Effector memory CD8-positive, alpha-beta T cell (primary cell): ENCODE measurements at places on chromosomes 6 and 20.

GRCh38 chr20:2101057-2101864 is at the start of gene STK35:
TSS of gene STK35 (plus strand) at chr20:2101827. CDS start at chr20:2101882, 55 bp downstream.
- no peak for DNase-seq

DNA sequence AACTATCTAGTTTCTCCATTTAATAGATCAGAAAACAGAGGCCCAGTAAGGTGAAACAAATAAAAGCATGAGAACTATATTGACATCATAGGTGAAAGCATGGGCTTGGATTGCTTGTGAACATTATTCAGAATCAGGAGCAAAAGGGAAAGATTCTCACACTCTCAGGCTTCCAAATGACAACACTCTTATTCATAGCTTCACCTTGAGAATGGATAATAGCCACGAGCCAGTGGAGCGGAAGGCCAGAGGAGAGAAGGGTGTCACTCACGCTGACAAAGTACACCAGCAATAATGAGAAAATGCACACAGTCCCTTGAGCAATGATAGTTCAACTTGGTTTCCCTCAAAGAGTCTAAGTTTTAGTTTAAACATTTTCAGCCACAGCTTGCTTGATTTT is 339.0 kb downstream of the TPBG start:
- DNase-seq: no peak

GRCh38 chr6:132411296-132411695 is 10.0 kb upstream of the MOXD1 start:
- DNase-seq: no peak

DNA sequence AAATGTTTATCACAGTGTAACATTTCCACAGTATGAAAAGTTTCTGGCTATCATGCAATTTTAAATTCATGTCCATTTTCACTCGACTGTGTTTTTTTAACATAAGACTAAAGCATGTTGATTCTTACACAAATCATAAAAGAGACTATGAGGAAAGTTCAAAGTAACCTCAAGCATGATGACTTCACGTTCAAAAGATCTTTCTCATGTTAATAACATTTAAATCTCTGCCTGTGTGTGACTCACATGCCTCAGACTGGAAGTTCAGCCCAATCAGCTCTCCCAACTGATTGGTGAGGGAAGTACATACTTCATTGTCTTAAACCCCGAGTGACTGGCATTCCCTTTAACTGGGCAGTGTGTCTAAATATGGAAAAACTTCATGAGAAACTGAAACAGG is 37.4 kb downstream of the ATXN1 start:
- DNase-seq: no peak

- DNase-seq: no peak
Measured at GRCh38 chr6:147081076-147081609, 123.1 kb upstream of the STXBP5 start.

- no peak for DNase-seq
Measured at GRCh38 chr6:15481390-15482291, 181.2 kb downstream of the DTNBP1 start.

DNA sequence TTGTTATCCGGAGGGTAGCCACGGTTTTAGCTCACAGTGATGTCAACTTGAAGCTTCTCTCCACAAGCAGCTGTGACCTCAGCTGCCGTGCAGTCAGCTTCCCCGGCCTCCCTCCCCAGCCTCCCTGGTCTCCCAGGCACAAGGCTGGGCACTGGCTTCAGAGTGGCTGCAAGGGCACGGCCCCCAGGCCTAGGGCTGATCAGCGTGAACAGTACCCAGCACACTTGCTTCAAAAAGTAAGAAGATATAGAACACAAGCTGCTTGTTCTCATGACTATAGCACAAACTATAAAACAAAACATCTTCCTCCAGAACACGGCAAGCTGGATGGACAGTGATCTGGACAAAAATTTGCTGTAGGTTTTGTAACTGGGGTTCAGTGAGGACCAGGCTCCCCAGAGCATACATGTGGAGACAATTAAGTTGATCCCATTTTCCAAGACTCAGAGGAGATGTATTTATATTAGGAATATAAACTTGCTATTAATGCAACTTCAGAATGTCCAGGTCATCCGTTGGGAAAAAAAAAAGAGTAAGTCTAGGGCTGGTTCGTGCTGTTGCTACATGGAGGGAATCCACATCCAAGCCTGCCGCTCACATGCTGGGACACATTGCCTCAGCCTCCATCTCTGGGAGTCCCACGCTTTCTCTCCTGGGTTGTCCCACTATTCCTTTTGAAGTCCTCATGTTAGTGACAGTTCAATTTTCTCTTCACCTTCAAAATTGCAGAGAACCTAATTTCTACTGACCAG is 199.4 kb upstream of the THBS2 start:
- DNase-seq: no peak

- DNase-seq: no peak
Measured at GRCh38 chr20:881051-881782, 34.9 kb downstream of the ANGPT4 start.

DNA sequence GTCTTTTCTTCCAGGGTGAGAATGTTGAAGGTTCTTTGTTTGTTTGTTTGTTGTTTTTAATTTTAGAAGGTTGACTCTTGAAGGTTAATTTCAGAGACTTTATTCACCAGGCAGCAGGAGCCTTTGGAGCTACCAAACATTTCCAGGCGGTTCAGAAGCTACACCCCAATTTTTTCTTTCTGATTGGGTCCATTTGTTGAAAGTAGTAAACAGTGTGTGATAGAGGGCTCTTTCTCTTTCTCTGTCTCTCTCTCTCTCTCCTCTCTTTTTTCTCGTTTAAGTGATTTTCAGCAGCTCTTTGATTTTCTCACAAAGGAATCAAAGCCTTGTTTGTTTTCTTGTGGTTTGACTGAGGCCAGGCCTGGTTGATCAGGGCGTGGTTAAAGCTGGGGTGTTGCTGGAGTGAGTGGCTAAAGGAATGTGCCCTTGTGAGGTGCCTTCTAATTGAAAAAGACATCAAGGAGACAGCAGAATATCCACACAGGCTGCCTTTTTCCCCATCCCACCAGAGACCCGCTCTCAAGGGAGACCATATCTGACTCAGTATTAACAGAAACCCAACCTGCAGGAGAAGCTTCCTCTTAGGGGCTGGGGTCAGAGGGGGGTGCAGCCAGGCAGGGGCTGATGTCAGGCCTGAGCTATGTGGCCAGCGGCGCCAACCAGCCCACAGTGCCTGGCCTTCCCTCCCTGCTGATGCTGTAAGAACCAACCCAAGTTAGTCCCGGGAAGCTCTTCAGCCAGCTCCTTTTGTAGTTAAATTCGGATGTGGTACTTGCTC is 40.4 kb upstream of the NAA20 start:
- no peak for DNase-seq

- DNase-seq: no peak
Measured at GRCh38 chr6:4178737-4179333, 43.5 kb upstream of the ECI2 start.

DNA sequence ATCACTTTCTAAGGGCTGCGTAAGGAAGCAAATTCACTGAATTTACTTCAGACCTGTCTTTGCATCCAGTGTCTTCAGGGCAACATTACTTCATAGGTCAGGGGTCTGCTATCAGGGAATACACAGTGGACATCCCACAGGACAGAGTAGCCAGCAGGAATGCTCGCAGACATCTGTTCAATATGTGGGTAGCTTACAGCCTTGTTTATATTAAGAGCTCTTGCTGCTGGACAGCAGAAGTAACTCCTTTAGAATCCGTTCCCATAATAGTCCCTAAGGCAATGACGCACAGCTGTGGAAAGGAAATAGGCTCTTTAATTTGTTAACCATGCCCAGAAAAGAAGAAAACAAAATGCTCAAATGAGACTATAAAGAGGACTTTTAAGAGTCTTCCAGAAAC is 198.7 kb downstream of the MOXD1 start:
- no peak for DNase-seq

- DNase-seq: no peak
Measured at GRCh38 chr6:26089272-26089671, 2.0 kb downstream of the HFE start.

GRCh38 chr6:164164876-164165275 is 750.4 kb downstream of the QKI start:
- no peak for DNase-seq

DNA sequence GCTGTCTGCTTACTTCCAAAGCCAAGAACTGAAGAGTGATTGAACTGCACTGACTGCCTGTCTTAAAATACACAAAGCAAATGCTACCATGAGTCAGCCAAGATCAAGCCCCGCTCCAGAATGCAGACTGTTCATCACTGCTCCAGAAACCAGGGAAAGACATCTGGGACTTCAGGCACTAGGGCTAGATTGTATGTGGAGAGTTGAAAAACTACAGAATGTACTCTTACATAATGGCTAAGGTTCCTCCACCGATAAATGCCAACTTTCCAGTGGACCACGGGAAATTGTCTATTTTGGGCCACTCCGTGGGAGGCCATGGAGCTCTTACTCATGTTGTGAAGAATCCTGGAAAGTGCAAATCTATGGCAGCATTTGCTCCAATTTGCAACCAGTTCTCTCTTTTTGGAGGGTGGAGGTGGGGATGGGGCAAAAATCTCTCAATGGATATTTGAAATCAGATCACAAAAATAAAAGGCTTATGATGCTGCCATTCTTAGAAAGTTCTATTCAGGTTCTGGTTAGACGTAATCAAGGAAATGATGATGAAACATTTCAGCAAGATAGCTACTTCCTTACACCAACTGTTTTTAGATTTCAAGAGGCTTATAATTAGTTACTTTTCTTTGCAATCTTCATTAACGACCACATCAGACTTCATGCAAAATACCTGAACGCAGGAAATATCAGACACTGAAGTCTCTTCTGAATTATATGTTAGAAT is 11.8 kb upstream of the CAP2 start:
- DNase-seq: no peak

- DNase-seq: no peak
Measured at GRCh38 chr20:416950-417800, 9.1 kb downstream of the RBCK1 start.

GRCh38 chr6:3277251-3277650 is 18.5 kb downstream of the PSMG4 start:
- no peak for DNase-seq

DNA sequence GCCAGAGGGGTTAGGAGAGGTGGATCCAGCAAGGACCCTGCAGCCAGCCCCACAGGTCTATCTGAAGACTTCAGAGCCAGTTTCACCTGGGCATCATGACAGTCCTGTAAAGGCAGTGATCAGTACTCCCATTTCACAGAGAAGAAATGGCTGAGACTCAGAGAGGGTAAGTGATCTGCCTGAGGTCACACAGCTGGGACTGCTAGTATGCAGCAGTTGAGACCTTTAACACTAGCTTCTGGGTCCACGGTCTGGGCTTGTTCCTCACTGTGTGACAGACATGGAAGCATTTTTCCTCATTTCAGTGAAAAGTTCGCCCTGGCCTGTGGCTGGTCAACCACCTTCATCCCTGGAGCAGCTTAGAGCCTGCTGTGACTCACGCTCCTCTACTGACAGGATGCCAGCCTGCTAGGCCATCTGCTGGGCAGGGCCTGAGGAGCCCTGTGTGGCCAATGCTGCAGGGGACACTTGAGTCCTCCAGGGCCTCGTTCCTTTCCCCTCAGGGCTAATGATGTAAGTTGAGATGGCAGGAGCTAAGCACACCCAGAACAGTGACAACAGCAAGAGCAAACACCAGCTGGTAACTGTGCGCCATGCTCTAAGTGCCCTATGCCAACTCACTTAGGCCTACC is 192.0 kb downstream of the LRFN2 start:
- no peak for DNase-seq

GRCh38 chr6:149924933-149925252 is 2.0 kb upstream of the RAET1G start:
- DNase-seq: no peak

DNA sequence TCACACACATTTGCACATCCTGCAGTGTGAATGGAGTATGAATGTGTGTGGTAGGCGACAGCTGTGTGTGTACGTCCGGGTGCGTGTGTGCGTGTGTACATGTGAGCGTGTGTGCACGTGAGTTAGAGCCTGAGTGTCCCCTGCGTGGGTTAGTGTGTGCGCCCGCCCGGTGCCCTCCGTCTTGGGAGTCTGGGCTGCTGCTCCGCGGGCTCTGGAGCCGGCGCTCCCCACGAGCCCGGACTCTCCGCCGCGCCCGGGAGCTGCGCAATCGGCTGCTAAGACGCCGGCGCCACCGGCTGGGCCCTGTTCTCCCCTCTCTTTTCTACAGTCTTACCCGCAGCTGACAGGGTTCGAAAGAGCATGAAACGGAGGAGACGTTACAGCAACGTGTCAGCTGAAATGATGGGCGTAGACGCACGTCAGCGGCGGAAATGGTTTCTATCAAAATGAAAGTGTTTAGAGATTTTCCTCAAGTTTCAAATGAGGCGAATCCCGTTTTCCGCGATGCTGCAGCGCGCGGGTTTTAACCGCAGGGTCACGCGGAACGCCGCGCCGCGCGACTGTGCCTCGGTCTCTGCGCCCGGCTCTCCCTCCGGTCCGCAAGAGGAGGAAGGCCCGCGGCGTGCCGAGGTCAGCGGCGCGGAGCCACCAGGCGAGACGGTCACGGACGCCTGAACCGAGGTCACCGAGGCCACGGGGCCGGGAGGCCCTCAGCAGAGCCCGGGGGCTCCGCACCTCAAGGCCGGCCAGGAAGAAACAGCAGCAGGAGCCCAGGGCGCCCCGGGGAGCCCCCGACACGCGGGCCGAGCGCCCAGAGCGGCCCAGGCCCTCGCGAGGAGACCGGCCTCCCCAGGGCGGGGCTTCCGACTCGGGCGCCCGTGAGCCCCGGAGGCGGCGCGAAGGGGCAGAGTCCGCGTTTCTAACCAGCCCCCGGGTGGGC is 95.3 kb upstream of the BHLHE23 start:
- peak; percentile 44 for DNase-seq

- DNase-seq: no peak
Measured at GRCh38 chr6:36445621-36446020, 2.8 kb downstream of the KCTD20 start.

DNA sequence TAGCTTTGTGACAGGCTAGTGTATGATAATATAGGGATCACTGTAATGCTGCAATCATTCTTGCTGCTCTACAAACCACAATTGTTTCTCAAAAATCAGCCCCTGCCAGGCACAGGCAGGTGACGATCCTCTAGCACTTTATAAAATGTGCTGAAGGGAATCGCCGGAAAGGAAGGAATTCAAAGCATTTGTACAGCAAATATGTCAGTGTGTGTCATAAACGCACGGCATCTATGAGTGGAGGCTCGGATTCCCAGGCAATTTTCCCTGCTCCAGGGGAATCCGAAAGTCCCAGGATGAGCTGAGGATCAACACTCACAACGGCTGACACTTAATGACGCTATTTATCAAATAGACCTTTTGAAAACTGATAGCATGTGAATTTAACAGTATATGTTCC is 1.4 kb downstream of the PHACTR1 start:
- DNase-seq: no peak
